Fibroblast of skin of abdomen (primary cell): ENCODE measurements at places on chromosomes 11 and 22.

- DNase-seq: peak; percentile 28
Measured at GRCh38 chr11:33172996-33173395, 11.7 kb upstream of the CSTF3 start.

DNA sequence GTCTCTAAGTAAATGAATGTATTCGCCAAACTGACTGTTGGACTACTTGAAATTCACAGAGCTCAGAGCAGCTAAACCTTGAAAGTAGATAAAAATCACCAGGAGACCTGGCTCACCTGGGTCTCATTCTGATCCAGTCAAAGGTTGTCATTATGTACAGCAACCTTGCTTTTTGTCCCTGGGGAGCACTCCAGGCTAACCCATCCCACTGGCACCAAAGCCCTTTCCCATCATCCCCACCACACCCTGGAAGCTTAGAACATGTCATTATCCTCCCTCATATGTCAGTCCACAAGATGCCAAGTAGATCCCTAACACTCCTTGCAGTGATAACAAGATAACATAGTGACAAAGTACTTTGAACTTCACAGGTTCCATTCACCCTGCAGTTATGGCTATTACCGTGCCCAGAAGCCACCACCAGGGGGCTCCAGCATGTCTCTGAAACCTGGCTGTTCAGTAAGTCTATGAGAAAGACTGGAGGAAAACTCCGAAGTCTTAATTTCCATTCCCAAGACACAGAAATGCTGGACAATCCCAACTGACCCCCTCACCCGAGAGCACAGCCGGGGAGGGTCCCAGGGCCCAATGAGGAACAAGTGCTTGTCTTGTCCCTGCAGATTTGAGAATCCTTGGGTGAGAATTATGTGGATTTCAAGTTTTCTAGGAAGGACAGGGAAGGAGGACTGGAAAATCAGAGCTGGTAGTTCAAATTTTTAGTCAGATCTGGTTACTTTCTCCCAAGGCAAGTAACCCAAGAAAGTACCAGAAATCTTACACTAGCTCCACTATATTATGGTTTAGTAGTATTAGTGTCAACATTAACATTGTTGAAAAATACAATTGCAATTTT is 43.0 kb upstream of the USP47 start:
- DNase-seq: no peak

DNA sequence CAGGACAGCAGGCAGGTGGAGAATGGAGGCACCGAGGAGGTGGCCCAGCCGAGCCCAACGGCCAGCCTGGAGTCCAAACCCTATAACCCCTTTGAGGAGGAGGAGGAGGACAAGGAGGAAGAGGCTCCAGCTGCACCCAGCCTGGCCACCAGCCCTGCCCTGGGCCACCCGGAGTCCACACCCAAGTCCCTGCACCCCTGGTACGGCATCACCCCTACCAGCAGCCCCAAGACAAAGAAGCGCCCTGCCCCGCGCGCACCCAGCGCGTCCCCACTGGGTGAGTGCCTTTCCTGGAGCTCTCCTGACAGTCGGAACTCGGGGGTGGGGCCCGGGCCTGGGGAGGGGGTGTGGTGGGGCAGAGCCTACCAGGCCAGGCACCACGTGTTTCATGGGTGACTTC is 19.7 kb downstream of the MICALL1 start:
- DNase-seq: no peak

GRCh38 chr11:107731941-107732688 is 20.3 kb upstream of the SLN start:
- peak; percentile 29 for DNase-seq

GRCh38 chr22:50544078-50544745 is 1.5 kb upstream of the KLHDC7B start:
- DNase-seq: peak; percentile 63

DNA sequence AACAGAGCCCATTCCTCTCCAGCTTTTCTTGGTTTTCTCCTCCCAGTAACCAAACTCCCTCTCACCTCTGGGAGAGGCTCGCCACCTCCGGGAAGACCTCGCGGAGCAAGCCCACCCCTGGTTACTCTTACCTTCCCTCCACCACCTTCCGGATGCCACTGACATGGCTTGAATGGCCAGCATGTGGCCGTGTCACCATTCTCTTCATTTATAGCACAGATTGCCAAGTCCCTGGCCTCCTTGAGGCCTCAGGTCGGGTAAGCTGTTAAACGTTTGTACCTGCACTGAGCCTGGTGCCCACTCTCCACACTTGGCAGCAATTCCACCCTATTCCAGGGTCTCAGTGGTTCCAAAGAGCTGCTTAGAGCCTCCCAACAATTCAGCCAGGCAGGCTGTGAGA is 8.0 kb upstream of the FXYD2 start:
- no peak for DNase-seq

DNA sequence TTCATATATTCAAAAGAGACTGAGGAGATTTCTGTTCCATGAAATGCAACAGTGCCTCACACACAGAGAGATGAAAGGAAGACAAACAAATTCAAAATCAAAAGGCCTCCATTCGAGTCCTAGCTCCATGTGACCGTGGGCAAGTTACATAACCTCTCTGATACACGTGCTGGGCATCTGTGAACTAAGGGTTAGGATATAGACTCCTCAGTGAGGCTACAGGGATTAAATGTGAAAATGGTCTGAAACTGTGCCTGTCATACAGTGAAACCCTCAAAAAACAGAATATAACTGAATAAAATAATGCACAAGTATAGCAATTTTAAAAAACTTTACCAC is 111.8 kb upstream of the MTMR2 start:
- DNase-seq: no peak

GRCh38 chr11:132873841-132874240 is 658.5 kb downstream of the OPCML start:
- DNase-seq: no peak
